Ascending aorta (tissue), 2 donors: ENCODE measurements at places on chromosomes 5 and 9. TPM values are rescaled to one million over a fixed set of nuclear protein-coding genes. Genes with fewer than 3 reads are reported as not detected.

DNA sequence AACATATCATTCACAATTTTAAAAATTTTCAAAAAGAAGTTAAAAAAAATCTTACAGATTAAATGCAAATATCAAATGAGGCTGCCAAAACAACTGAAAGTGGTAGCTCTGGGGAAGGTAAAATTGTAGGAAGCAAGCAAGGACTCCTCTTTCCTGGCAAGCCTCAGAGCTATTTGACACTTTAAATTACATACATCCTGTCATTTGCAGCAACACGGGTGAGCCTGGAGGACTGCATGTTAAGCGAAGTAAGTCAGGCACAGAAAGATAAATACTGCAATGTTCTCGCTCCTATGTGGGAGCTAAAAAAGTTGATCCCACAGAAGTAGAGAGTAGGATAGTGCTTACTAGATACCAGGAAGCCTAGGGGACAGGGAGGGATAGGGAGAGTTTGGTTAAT, 58.0 kb downstream of the LPAR1 start:
- H3K27me3 ChIP-seq = no peaks in the 10 kb centered on the region
- no peak overlapping the region for H3K27ac ChIP-seq
- H3K4me1 ChIP-seq = no peaks in the 10 kb centered on the region
- H3K36me3 ChIP-seq = no peaks in the 10 kb centered on the region
- DNase-seq = no peak

DNA sequence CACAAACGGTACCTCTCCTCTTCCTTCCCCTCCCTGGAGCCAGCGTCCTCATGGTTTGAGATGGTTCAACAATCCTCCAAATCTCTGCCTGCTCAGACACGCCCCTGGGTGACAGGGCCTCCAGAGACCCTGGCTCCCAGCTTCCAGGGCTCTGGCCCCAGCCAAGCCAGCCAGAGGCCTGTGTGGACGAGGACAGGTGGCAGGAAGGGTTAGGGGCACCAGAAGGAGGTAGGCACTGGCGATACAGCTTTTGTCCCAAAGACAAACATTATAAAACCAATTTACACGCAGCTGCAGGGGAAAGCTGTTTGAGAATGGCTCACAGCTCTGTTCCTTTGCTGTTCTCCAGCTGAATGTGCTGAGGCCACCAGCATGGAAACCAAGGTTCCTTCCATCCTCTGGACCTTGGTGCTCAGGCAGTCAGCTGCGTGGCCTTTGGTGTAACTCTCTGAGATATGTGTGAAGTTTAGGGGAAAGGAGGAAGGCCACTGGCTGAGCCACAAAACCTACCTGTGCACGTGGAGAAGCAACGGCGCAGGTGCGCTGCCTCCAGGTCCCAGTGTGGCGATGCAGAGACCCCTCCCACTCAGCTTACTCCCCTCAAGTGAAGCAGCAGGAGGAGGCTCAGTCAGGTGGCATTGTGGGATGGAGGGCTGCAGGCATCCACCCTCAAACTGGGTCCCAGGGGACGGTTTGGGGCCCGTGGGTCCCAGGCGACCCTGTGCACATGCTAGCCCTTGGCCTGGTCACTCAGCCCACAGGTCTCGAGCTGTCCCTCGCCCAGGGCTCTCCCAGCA, 4.3 kb upstream of the QRFP start:
- H3K4me1 ChIP-seq = no peaks in the 10 kb centered on the region
- H3K4me3 ChIP-seq = no peak overlapping the region
- H3K36me3 ChIP-seq = no peaks in the 10 kb centered on the region
- H3K27me3 ChIP-seq = no peaks in the 10 kb centered on the region
- H3K27ac ChIP-seq = no peak overlapping the region

The ZNF879 gene
- total RNA-seq = 38.8 TPM

The SLC46A2 gene
- total RNA-seq = not detected

DNA sequence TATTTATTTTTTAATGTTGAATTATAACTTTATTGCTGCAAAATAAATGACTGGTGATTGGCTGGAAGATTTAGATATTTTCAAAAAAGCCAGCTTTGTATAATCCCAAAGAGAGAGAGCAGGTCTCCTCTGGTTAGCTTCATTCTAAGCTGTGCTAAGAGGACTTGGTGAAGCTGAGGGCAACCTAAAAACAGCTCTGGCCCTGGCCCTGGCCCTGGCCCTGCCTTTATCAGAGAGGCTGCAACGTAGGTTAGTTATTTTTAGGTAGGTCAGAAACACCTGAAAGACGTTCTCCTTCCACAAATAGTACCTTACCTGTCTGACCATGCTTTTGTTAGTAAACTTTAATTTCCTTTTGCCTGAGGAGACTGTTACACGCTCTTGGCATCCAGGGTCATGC, 58.7 kb downstream of the KLF9 start:
- no peaks in the 10 kb centered on the region for H3K4me1 ChIP-seq
- H3K36me3 ChIP-seq = peaks cover 10% of the 10 kb centered on the region
- no peak for DNase-seq

The FRRS1L gene
- total RNA-seq = 0.11 TPM

The GIN1 gene
- total RNA-seq = 0.21 TPM

- peaks cover 26% of the 10 kb centered on the region for H3K4me1 ChIP-seq
- H3K36me3 ChIP-seq = peaks cover 6% of the 10 kb centered on the region
- H3K27me3 ChIP-seq = no peaks in the 10 kb centered on the region
- peak; percentile 100 for DNase-seq
- H3K4me3 ChIP-seq = peak within 1 kb of the TSS; percentile 83
These were observed at the start of gene RC3H2 for GRCh38 chr9:122904823-122905710. Gene RC3H2 (minus strand): TSS chr9:122905359. CDS start chr9:122897509, 7,850 bp downstream.

GRCh38 chr9:133975511-133975910, 16.6 kb downstream of the VAV2 start:
- no peak overlapping the region for H3K27ac ChIP-seq
- no peaks in the 10 kb centered on the region for H3K27me3 ChIP-seq
- DNase-seq = no peak
- H3K4me1 ChIP-seq = no peaks in the 10 kb centered on the region

The RELL2 gene
- 1.4 TPM for total RNA-seq

The LCN15 gene
- total RNA-seq = not detected

The FOXI1 gene
- not detected for total RNA-seq
